ENCODE measurements at places on chromosomes 13 and 19. TPM values are rescaled to one million over a fixed set of nuclear protein-coding genes. Genes with fewer than 3 reads are reported as not detected.

DNA sequence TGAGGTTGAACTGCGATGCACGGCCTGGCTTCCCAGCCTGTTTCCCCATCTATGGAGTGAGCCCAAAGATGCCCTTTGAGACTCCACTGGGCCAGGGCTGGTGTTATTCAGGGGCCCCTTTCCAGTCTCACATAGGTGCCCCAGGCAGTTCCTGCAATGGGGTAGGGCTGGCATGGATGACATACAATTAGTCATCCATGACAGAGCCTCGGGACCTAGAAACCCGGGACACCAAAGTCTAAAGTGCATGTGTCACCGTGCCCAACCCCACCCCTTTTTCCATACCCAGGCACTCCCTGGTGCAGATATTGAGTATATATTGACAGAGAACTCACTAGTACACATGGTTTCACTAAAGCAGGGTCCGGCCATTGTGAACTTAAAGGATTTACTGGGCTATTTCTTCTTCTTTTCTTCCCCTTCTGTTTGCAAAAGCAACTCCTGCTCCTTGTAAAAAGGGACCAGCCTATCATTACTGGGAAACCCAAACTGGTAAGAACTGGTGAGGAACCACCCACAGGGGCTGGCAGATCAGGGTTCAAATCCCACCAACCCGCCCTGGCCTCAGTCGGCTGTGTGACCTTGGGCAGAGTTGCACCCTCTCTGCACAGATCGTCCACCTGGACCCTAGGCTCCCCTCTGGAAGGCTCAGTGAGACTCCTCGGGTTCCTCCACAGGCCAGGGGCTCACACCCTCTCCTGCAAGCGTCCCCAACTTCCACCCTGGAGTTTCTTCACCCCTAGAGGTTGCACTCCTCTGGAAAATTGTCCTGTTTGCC, 2.7 kb downstream of the B3GNT3 start:
- DNase-seq: no peak

DNA sequence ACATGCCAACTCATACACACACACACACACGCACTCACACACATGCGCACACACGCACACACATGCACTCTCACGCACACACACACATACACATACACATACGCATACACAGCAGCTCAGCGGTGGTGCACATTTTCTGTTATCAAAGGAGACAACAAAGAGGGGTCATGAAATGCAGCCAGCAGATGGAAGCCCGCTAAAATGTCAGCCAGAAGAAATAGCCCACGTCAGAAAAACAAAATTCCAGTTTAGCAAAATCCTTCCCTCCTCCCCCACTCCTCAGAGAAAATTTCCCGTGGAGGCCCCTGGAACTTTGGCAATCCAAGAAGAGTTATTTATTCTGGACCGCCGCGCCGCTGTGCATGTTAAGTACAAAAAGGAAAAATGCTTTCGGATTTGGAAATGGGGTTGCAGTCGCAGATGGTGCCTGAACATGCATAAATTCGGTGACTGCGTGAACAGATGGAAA, 114.6 kb upstream of the VSTM2B start:
- DNase-seq: peak; percentile 87

RFX1 gene
- total RNA-seq: 18.6 TPM

DNA sequence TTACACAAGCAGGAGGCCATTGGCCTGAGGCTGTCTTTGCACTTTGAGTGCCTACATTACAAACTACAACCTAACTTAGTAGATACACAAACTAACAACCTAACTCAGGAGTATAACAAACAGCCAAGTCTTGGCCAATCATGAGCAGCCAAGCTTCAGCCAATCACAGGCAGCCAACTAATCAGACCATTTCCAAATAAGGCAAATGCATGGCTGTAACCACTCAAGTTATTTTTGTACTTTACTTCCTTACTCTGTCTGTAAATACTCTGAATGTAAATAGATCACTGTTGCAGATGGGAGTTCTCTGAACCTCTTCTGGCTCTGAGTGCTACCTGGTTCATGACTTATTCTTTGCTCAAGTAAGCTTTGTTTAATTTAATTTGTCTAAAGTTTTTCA, 748.1 kb upstream of the SGCG start:
- DNase-seq: no peak

PPP6R1 gene
- total RNA-seq: 86.3 TPM

PCDH9 gene
- 7.1 TPM for total RNA-seq

RNF113B gene
- total RNA-seq: not detected

DNA sequence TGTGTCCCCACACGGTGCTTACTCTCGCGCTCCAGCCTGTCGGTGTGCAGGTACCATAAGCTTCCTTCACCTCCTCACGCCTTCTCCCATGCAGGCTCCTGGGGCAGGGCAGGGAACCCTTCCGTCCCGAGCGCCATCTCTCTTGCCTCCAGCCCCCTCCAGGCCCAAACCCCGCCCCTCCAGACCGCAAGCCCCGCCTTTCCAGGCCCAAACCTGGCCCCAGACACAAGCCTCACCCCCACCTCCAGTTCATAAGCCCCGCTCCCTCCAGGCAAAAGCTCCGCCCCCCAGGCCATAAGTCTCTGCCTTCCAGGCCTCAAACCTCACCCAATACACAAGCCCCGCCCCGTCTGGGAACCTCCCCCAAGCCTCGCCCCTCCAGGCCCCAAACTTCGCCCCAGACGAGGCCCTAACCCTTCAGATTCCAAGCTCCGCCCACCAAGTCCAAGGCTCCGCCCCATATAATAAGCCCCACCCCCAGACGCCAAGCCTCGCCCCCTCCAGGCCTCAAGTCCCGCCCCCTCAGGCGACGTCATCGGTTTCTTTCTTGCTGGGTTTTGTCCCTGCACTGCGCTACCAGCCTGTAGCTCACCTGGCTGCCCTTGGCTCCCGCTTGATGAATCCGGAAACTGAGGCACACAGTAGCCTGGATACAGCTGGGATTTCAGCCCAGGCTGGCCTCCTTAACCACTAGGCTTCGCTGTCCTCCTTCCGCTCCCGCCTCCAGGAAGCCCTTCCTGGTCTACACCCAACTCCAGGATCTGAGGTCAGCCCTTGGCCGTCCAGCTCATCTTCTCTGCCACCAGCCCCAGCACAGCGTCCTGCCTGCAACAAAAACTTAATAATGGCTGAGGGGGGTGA, 16.1 kb downstream of the MKNK2 start:
- DNase-seq: no peak

- no peak for DNase-seq
Measured at GRCh38 chr19:43372462-43372861, 19.0 kb downstream of the CD177 start.

DNA sequence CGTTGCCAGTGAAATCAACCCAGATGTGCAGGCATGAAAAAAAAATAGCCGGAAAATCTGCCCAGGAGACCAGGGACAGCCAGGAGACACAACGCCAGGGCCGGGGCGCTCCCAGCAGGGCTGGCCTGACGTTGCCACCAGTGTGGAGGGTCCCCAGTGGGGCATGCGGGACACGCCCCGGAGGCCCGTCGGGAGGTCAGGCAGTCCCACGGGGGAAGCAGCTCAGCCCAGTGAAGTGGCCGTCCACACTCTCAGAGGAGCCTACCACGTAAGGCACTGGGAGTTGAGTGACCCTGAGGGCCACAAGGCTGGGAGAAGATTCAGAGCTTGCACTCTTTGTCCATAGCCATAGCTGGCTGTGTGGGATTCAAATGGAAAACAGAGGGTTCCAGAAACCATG, 53.2 kb upstream of the GAS6 start:
- no peak for DNase-seq

- peak; percentile 33 for DNase-seq
Measured at GRCh38 chr13:43783820-43784219, 3.0 kb downstream of the ENOX1 start.

DNA sequence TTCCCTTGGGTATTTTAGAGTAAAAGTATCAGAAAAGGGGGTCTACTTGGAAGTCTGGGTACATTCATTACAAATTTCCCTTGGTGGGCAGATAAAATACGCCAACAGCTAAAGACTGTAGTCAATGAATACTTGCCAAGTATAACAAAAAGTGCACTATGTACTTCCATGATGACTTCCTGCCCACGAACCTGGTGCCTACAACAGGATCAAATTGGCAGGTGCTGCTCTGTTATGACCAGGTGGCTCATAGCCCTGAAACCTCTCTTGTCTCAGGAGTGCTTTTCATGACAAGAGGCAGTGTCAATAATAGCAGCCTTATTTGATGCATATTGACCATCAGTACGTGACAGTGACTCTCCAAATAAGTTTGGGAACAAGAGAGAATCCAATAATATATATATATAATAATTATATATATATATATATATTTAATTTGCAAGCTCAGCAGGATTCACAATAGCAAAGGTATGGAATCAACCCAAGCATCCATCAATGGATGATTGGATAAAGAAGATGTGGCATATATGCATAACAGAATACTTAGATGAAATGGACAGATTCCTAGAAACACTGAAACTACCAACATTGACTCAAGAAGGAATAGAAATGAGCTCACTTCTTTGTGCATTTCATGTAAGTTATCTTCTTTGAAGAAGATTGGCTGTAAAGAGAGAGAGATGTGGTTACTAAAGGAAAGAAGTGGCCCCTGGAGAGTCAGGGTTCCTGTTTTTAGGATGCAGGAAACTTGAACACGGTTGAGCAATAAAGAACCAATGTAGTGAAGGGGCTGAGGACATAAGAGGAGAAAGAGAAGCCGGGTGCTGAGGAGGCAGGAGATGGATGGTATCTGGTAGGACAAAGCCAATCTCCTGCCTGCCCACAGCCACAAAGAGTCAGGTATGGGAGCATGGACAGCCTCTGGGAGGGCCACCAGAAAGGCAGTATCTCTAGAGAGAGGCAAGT, 52.0 kb upstream of the GTF2F2 start:
- no peak for DNase-seq

DNA sequence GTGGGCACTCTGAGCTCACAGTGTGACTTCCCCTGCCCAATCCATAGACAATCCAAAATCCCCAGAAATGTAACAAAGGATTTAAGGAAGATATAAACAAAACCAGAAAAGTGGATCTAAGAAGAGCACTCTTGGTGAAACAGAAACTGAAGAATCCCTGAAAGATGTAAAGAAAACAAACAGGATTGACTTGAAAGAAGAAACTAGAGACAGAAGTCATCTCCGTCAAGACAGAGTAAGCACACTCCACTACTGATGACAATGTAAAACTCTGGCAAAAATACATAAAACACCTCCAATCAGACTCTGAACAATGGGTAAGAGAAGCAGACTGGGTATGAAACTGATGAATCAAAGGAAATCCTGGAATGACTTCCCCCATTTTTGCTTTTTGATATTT, 13.5 kb downstream of the TUBGCP3 start:
- no peak for DNase-seq

KLK4 gene
- not detected for total RNA-seq

CGB3 gene
- total RNA-seq: not detected

DNA sequence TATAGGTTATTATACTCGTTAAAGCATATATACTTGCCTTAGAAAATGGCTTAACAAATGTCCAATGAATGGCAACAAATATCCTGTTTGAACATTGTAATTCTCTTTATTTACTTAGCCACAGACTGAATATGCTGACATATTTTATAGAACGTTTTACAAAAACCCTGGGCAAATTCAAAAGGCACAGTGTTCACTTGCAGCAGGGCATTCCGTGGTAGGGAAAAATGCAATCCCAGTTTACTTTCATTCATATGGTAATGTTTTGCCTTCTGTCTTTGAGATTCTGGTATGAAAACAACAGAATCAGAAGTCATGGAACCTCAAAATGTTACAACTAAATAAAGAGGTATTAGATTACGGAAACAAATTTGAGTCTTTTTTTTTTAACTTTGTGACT, 56.2 kb upstream of the MYCBP2 start:
- DNase-seq: no peak

DNA sequence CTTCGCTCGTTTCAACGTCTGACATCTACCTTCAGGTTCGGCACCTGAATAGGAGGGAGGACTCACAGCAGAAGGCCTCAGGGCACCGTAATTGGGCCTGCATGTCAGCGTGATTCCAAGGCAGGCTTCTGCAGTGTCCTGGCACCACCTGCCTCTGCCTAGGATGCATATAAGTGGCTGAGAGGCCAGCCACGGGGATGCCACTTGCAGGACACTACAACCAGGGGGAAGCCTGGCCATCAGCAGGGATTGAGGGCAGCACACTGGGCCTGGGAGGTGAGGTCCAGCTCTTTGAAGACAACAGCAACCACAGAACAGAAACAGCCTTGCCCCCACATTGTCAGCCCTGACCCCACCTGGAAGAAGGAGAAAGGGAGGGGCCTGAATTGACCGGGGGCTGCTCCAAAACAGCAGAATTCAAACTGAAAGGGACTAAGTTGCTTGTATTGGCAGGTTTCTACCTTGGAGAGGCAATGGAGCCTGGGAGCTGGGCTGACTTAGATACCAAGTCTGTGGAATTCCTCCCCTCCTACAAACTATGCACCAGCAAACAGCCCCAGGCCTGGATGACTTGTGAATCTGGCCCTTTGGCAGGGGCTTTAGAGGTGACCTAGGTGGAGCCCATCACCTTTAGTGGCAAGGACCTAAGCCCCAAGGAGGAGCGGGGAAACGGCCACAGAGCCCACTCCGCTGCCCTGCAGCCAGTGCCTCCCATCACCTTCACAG, 34.1 kb upstream of the POMP start:
- DNase-seq: no peak

Measured in lung (tissue), 17 donors.